ENCODE measurements at places on chromosomes 16 and 17. TPM values are rescaled to one million over a fixed set of nuclear protein-coding genes. Genes with fewer than 3 reads are reported as not detected.

CASKIN2 gene
- 14.5 TPM for total RNA-seq

GRCh38 chr17:49365667-49366066, 3.6 kb upstream of the ZNF652 start:
- no peak for DNase-seq

DNA sequence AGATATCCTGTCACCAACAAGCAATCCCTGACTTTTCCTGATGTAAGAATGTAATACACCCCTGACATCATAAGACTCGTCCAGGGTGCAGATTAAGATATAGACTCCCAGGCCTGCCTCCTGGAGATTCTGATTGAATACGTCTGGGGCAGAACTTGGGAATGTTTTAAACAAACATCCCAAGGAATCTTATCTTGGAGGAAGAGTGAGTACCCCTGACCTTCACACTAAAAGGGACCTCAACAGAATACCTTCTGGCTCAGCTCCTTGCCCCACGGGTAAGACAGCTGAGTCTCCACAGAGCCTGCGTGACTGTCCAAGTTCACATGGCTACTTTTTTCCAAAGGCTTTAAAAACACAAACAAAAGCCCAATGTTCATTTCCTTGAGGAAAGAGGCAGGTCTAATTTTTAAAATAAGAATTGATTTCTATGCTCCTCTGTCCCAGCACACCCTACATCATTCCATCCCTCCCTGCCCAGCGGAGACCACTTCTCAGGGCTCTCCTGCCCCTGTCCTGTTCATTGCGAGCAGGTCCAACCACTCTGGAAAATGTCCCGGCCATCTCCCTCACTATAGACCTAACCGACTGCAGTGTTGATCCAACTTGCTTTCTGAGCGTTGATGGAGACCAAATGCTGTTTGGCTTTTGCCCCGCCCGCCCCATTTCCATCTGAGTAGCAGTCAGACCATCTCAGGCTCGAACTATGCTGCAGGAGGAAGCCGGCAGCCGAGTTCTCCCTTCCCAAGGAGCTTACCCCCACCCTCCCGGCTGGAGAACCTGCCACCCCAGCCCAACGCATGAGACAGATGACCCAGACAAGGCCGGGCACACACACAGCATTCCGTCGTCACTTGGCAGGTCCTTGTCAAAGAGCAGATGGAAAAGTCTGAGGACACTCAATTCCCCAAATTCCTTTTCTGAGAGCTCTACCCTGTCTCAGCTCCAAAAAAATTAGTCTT, 44.1 kb upstream of the MYH10 start:
- DNase-seq, result no peak

- DNase-seq, result no peak
Measured at GRCh38 chr17:36901506-36901905, 35.8 kb upstream of the LHX1 start.

KRT24 gene
- not detected for total RNA-seq
